Endothelial cell of umbilical vein (primary cell): ENCODE measurements at places on chromosomes 5 and 9. TPM values are rescaled to one million over a fixed set of nuclear protein-coding genes. Genes with fewer than 3 reads are reported as not detected.

DNA sequence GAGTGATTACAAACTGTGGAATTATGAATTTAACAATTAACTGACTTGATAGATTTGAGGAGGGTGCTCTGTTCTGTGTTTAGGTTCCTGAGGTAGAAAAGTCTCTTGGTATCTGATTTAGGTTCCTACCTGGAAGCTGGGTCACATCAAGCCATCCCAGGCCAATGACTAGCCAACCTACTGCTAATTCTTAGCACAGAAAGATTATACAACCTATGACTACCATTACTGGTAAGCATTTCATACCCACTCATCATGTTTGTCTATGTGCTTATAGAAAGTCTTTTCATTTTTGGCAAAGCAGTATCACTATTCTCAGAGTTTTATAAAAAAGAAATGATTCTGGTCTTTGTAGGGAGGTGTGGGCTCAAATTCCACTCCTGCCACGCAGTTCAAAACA lies 49.7 kb downstream of the GNAQ start:
- no peaks in the 10 kb centered on the region for H3K27me3 ChIP-seq
- DNase-seq = no peak

DNA sequence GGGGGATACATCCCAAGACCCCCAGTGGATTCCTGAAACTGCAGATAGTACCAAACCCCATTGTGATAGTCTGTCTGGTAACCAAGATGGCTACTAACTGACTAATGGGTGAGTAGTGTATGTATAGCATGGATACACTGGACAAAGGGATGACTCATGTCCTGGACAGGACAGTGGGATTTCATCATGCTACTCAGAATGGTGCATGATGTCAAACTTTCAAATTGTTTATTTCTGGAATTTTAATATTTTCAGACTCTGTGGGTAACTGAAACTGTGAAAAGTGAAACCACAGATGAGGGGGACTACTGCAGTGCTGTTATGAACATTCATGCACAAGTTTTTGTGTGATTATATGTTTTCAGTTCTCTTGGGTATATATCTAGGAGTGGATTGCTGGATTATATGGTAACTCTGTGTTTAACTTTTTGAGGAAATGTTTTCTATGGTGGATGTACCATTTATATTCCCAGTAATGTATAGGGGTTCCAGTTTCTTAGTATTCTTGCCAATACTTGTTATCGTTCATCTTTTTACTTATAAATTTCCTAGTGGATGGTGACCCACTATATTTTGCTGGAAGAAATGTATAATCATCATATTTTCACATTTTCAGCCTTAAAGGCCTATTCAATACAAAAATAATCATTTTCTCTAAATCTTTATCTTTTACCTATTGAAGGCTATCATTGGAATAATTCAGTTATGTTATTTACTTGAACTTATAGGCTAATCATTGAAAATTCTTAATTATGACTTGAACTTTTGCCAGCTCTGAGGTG lies 140.9 kb downstream of the NR3C1 start:
- H3K27ac ChIP-seq = peak overlapping the region; percentile 53
- no peaks in the 10 kb centered on the region for H3K4me1 ChIP-seq
- peak; percentile 54 for DNase-seq
- H3K4me3 ChIP-seq = no peak overlapping the region
- no peaks in the 10 kb centered on the region for H3K36me3 ChIP-seq

DNA sequence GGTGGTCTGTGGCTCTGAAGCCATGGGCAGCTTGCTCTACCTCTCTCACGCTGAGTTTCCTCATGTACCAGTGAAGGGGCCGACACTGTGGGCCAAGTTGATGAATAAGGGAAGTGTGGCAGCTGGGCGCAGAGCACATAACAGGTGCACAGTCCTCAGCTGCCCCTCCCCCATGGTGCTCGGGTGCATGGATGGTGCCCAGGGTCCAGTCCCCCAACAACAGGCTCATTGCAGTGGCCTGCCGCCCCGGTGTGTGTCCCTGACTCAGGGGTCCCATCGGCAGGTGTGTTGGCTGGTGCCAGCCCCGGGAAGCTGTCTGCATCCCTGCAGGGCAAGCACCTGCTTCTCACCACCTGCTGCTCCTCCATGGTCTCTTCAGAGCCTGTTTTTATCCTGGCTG lies 36.6 kb downstream of the COL5A1 start:
- H3K4me1 ChIP-seq = peaks cover 14% of the 10 kb centered on the region
- H3K27ac ChIP-seq = no peak overlapping the region
- no peaks in the 10 kb centered on the region for H3K27me3 ChIP-seq

Gene NUDCD2
- 46.9 and 50.3 TPM in 2 replicates for total RNA-seq

- no peaks in the 10 kb centered on the region for H3K36me3 ChIP-seq
- peaks cover 19% of the 10 kb centered on the region for H3K27me3 ChIP-seq
- no peak for DNase-seq
- H3K4me3 ChIP-seq = no peak overlapping the region
- no peak overlapping the region for H3K27ac ChIP-seq
Measured at GRCh38 chr9:96185518-96186156, 116.3 kb downstream of the HSD17B3 start.

DNA sequence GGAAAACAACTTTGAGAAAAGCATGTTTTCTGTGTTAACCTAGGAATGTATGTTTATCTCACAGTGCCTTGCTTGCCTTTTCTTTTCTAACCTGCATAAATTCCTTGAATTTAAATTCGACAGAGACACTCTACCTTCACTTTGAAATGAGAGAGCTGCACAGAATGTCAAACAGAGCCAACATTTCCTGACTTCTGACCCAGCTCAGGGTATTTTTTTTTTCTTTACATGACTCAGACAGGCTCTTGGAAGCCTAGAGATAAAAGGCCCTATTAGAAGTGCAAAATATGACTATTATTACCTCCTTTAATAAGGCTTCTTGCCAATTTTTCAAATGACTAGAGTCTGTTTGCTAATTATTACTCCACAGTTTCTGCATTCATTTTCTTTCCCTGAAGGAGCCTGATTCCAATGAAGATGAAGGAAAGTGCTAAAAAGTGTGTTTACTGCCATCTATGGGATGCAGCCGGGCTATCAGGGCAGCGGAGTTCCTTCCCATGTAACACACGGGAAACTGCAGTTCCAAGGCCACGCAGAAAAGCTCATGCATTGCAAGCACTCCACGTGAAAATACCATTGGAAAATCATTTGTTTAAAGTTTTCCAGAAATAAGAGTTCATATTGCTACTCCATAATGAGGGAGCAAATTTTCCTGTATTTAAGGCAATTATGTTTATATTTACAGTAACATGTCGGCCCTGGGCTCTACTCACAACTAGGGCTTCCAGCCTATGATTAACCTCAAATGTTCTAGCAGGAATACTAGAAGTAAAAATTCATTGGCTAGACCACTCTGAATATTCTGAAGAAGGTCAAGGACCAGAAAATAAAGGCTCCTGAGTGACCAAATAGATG lies 485.6 kb downstream of the ZSWIM6 start:
- no peak overlapping the region for H3K27ac ChIP-seq
- H3K4me3 ChIP-seq = no peak overlapping the region
- no peaks in the 10 kb centered on the region for H3K36me3 ChIP-seq
- peaks cover 9% of the 10 kb centered on the region for H3K27me3 ChIP-seq
- DNase-seq = peak; percentile 61
- H3K4me1 ChIP-seq = no peaks in the 10 kb centered on the region

DNA sequence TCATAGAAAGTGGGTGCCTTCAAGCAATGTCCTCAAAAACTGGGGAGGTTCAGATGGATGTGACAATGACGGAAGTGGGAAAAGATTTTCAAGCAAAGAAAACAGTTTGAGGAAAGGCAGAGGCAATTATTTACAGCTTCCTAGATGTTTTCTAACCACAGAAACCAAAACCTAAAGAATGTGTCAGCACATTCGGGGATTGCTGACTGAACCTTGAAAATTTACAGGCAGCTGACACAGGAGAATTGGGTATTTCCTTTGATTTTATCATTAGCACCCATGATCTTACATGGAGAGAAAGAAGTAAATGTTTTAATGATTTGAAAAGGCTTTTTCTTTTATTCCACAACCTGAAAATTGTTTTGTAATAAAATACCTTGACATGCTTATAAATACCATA lies 369.0 kb downstream of the ACTL7B start:
- H3K36me3 ChIP-seq = no peaks in the 10 kb centered on the region
- no peak overlapping the region for H3K4me3 ChIP-seq
- H3K27me3 ChIP-seq = no peaks in the 10 kb centered on the region
- no peak for DNase-seq
- H3K27ac ChIP-seq = no peak overlapping the region
- no peaks in the 10 kb centered on the region for H3K4me1 ChIP-seq

DNA sequence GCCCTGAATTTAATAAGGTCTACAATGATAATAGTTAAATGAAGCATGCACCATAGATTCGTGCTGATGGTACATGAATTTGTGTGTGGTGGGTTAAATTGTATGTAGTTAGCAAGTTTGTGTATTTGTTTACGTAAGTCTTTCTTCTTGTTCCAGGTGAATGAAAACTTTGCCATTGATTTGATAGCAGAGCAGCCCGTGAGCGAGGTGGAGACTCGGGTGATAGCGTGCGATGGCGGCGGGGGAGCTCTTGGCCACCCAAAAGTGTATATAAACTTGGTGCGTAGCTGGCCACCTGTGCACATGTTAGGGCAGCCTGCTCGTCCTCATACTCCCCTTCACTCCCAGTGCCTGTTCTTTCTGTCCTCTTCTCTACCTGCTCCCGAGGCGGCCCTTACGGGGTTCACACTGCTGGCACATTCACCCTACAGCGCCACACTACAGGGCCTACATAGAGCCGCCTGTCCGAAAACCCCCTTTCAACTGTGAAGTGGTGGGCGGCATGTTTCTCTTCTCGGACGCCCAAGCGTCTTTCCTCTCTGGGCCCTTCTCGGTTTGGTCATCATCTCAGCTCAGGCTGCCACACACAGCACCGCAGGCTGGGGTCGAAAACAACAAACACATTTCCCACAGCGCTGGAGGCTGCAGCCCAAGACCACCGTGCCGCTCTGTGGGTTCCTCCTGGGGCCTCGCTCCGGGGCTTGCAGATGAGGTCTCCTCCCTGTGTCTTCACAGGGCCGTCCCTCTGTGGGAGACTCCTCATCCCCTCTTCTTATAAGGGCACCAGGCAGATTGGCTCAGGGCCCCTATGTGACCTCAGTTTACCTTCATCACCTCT lies 13.2 kb downstream of the NDUFS6 start:
- DNase-seq = no peak
- H3K27me3 ChIP-seq = no peaks in the 10 kb centered on the region
- H3K27ac ChIP-seq = no peak overlapping the region
- H3K4me3 ChIP-seq = no peak overlapping the region

GRCh38 chr5:132098151-132098594 lies 24.6 kb downstream of the CSF2 start:
- no peak for DNase-seq
- no peaks in the 10 kb centered on the region for H3K27me3 ChIP-seq
- H3K4me3 ChIP-seq = no peak overlapping the region
- peaks cover 20% of the 10 kb centered on the region for H3K4me1 ChIP-seq

- peak; percentile 23 for DNase-seq
- H3K4me3 ChIP-seq = no peak overlapping the region
- no peaks in the 10 kb centered on the region for H3K36me3 ChIP-seq
- no peaks in the 10 kb centered on the region for H3K27me3 ChIP-seq
- H3K4me1 ChIP-seq = no peaks in the 10 kb centered on the region
Measured at GRCh38 chr5:33588654-33589372, 148.0 kb downstream of the TARS1 start.

Gene ZNF169
- total RNA-seq = 5.4 and 6.3 TPM in 2 replicates

DNA sequence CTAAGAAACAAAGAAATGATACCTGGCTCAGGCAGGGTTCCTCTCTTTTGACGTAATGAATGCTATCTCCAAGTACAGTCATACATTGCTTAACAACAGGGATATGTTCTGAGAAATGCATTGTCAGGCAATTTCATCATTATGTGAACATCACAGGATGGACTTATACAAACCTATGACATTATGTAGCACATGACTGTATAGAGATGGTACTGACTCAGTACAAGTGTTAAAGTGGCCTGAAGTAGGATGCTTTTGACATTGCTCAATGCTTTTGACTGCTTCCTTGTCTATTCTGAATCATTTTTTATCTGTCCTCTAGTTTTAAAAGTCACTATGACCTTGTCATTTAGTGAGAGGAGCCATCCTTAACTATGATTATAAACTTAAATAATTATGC lies 147.6 kb downstream of the NR2F1-AS1 start:
- H3K4me1 ChIP-seq = no peaks in the 10 kb centered on the region
- H3K27me3 ChIP-seq = no peaks in the 10 kb centered on the region
- no peak for DNase-seq
- no peak overlapping the region for H3K4me3 ChIP-seq
- H3K27ac ChIP-seq = no peak overlapping the region
- no peaks in the 10 kb centered on the region for H3K36me3 ChIP-seq

DNA sequence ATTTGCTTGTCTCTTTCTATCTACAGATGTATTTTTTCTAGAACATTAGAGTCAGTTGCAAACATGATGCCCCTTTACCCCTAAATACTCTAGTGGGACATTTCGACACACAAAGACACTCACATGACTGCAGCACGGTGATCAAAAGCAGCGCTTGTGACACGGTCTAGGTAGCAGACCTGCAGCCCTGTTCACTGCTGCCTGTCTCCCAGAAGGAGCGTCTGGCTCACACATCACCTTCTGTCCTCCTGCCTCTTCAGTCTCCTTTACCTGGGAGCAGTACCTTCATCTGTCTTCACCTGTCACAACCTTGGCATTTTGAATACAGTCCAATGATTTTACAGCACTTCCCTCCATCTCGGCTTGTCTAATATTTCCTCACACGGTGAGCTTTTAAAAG lies 51.9 kb upstream of the SH3PXD2B start:
- DNase-seq = no peak
- no peaks in the 10 kb centered on the region for H3K36me3 ChIP-seq
- no peak overlapping the region for H3K27ac ChIP-seq
- no peak overlapping the region for H3K4me3 ChIP-seq

Gene CCL19
- not detected in 2 replicates for total RNA-seq

DNA sequence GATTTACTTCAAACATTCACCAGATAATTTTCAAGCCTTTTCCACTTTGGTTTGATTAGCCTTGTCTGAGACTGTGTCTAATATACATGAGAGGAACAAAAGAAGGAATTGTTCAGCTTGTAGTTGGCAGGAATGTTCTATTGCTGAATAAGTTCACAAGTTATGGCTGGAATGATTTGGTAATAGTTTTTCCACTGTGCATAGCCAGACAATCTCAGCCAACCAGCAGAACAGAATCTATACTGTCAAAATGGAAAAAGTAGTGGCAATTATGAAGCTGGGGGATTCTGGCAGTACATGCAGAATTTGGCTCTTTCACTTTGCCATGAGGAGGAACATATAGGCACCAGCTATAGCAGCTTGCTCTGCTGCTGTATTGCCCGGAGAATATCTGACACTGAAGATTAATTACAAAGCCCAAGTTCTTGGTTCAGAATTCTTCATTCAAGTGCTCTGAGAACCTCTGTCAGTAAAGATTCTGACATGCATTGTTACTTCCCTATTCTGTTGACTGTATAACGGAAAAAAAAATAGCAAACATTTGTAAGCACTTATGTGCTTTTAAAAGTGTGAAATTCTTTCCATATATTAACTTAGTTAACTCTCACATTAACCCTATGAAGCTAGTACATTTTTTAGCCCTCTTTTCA lies 150.6 kb downstream of the PRR16 start:
- H3K27ac ChIP-seq = no peak overlapping the region
- no peak for DNase-seq
- H3K27me3 ChIP-seq = no peaks in the 10 kb centered on the region
- H3K4me1 ChIP-seq = no peaks in the 10 kb centered on the region
